Stimulated activated CD4-positive, alpha-beta T cell treated with anti-CD3 and anti-CD28 coated beads, Interleukin-4, amount 100 ng/mL, for 1 hour (primary cell): ENCODE measurements at places on chromosomes 1 and 21.

DNA sequence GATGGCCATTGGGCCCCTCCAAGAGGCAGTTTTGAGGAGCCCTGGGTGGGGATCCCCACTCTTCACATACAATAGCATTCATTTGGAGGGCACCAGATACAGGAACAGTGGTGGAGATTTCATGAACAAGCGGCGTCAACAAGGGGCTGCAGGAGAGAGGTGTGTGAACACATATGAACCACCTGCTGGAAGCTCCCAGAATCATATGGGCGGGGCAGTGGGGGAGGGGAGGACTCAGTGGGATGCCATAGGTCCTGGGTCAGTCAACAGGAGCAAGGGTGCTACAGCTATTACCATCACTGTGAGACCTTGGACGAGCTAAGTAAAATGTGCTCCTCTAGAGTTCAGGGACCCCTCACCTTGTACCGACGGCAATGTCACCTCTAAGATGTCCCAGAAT is 100.4 kb upstream of the IRF2BP2 start:
- no peak for DNase-seq

DNA sequence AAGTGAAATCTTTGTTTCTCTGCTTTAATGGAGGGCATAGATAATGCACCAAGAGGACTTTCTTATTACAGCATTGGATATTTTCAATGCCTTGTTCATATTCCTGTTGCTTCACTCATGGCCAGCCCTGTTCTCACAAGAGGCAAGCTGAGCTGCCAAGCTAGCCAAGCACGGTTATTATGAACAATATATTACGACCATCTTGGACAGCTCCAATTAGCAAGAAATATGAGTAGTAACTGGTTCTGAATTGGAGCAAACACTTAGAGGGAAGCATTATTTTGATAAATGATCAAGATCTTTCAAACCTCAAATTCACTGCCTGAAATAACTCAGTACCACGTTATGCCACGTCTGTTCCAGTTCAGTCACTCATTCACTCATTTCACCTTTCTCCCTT is 159.8 kb downstream of the SETD4 start:
- no peak for DNase-seq

GRCh38 chr1:151553659-151554058 is 13.6 kb downstream of the TUFT1 start:
- DNase-seq: no peak

- no peak for DNase-seq
Observed at GRCh38 chr1:75317976-75318375, 183.8 kb downstream of the LHX8 start.

- no peak for DNase-seq
Observed at GRCh38 chr21:31376301-31376700, 32.2 kb upstream of the TIAM1 start.

- no peak for DNase-seq
Observed at GRCh38 chr1:70504821-70505193, 93.7 kb downstream of the CTH start.

- DNase-seq: no peak
Observed at GRCh38 chr1:208312706-208313105, 68.5 kb upstream of the PLXNA2 start.

DNA sequence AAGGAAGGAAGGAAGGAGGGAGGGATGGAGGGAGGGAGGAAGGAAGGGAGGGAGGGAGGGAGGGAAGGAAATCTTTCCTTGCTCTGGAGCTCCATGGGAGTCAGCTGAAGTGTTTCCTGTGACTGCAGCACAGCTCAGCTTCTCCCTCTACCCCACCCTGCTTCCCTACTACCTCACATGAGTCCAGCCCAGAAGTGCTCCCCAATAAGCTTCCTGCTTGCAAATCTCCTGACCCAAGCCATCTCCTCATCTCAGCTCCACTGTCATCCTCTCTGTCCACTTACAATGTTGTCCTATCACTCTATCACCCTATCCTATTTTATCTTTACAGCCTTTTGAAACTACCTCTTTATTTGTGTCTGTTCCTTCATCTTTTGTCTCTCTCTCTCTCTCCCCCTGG is 52.9 kb upstream of the SSBP3 start:
- DNase-seq: no peak

GRCh38 chr1:159076438-159077119 is at the start of gene AIM2:
AIM2 (minus strand) TSS chr1:159076766; CDS start chr1:159073499, 3,267 bp downstream.
- peak; percentile 43 for DNase-seq

DNA sequence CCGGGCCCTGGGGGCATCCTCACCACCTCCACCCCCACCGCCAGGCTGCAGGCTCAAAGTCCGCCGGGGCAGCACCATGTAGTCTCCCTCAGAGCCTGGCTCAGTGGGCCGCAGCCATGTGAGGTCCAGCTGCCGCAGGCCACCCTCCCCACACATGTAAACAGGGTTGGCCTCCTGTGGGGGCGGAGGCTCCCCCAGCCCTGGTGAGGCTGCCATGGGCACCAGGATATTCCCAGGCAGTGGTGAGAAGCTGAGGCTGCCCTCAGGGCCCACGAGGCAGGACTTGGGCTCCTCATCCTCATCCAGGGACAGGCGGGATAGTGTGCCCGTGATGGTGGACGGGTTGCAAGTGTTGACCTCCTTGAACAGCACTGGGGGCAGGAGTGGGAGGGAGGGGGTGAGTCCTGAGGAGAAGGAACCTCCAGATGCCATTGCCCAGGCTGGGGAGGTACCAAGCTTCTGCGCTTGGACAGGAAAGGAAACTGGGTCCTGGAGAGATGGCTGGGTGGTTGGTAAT is 27.3 kb upstream of the COL16A1 start:
- DNase-seq: no peak

GRCh38 chr1:114094675-114095074 is 59.0 kb downstream of the SYT6 start:
- no peak for DNase-seq

DNA sequence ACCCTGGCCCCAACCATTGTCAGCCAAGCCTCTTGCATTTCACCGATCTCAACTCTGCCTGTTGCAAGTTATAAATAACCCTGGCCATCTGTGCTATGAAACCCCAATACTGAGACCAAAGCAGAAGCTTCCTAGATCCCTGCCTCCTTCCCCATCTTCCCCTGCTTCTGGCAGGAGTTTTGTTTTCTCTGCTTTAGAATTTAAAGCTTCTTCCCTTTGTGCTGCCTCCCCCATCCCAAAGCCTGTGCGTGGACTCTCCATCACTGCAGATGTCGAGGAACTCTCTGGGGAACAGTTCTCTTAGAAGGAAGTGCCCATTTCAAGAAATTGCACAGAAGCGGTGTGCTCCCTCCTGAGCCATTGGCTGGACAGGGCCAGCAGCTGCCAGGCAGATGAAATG is 17.4 kb upstream of the MYOG start:
- no peak for DNase-seq

DNA sequence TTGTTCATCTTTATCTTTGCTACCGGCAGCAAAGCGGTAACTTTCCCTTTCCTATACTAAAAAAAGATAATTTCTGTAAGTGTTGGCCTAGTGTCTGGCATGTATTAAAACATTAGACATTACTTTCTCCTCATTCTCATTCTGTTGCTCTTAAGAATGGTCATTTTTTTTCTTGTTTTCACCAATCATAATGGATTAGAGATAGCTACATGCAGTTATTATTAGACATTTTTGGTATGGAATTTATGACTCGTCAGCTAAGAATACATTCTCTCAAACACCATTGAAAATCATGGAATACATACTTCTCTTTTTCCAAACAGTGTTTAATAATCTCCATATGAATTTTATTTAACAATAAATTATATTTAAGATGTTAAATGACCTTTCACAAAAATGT is 1154.6 kb downstream of the BRINP3 start:
- no peak for DNase-seq

DNA sequence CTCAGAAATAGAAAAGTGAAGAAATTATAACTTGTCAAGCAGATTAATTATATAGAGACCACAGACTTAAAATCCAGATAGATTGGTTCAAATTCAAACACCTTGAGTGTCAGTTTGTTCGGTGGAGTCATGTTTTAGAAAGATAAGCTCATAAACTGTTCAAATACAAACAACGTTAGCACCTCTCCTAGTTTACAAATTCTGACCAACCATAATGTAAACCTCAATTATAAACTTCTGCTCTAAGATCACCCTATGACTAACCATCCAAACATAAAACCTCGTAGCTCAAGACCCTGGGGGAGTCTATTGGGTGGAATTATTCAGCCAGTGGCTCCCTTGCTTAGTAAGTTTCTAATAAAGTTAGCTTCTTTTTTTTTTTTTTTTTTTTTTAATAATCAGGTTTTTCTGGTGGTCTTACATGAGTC is 12.4 kb downstream of the CBR1 start:
- DNase-seq: no peak

DNA sequence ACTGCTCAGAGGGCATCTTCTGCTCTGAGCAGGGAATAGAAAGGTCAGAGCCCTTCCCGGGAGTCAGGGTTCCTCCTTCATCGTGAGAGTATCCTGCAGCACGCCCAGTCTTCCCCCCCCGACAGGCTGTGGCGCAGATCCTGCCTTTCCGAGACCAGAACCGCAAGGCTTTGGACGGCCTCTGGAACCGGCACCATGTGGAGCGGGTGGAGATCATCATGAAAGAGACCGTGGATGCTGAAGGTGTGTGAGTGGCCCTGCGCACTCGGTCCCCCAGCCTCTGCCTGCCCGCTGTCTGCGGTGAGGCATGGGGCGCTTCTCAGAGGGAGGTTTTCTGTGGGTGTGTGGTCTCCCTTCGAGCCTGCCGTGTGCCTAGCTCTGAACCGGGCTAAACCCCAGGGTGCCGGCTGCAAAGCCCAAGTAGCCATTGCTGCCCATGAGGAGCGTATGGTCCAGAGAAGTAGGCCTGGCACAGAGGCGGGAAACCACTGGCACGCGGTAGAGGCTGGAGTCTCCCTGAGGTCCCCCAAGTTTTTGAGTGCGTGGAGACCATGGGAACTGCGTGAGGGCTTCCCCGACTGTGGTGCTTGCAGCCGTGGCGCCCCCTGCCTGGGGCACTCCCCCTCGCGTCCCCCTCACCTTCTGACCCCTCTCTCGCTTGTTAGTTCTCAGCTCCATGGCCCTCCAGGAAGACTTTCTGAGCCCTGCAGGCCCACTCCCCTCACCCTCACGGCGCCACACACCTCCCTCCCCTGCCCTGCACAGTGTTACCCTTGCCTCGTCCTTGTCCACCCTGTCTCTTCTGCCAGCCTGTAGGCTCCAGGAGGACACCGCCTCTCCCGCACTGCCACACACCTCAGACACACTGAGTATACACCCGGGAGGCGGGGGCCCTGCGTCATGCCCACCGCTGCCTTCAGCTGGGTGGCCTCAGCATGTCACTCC is 12.5 kb downstream of the H6PD start:
- no peak for DNase-seq

DNA sequence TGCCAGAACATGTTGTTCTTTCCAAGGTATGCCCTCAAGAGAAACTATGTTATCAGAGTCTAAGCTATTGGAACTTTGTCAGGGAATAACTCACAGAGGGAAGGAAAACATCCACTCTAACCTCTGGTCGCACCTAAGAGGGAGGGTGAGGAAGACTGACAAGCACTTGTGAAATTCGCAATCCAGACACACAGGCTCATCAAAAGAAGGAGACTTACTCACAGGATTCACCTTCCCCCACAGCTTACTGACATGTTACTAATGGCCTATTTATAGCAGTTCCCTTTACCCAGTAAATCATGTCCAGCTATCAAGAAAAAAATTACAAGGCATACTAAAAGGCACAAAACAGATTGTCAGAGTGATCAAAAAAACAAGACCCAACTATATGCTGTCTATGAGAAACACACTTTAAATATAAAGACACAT is 36.9 kb downstream of the WDR64 start:
- DNase-seq: no peak

DNA sequence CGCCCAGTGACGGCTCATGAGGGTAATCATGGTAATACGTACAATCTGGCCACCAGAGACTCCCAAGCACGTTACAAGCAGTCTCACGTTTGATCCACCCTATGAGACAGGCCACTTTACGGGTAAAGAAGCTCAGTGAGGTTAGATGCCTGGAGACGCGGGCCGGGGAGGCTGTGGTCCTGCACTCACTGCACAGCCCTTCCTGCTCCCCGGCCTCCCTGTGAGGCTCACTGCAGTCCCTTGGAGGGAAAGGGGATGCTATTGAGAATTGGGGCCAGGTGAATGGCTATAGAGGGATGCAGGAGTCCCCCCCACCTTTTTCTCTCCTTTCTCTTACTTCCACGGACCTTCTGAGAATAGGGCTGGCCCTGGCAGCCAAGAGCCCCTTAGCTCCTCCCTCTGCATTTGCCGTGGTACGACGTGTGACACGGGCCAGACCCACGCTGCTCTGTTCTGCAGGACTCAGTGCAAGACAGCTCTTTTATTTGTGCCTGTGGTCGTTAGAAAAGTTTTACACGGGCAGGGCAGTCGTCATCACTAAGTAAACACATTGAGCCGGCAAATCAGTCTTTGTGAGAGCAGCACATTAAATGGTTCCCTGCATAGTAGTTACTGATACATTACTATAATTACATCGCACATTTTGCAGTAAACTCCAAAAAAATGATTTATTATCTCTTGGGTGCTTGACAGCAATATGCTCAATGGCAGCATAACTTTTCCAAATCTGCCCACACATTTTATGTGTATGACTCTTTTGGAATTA is 18.8 kb downstream of the KIF26B start:
- no peak for DNase-seq

- DNase-seq: no peak
Observed at GRCh38 chr1:78359666-78360065, 131.1 kb upstream of the PTGFR start.

- no peak for DNase-seq
Observed at GRCh38 chr1:53398091-53398490, 61.1 kb upstream of the DMRTB1 start.

DNA sequence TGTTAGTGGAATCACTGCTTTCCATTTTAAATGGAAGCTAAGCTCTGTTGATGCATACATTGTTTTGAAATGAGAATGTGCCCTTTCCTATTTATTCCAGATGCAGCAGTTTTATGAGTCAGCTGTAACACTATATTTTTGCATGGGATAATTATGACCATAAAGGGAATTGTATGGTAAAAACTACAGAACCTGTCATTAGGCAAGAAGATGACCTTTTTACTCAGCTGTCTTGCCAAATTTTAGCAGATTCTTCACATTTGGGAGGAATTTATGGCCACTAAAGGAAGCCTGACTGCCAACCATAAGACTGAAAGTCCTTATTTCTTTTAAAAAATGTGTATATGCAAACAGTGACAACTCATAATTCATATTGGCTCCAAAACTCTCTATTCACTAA is 356.3 kb upstream of the PRMT6 start:
- no peak for DNase-seq

DNA sequence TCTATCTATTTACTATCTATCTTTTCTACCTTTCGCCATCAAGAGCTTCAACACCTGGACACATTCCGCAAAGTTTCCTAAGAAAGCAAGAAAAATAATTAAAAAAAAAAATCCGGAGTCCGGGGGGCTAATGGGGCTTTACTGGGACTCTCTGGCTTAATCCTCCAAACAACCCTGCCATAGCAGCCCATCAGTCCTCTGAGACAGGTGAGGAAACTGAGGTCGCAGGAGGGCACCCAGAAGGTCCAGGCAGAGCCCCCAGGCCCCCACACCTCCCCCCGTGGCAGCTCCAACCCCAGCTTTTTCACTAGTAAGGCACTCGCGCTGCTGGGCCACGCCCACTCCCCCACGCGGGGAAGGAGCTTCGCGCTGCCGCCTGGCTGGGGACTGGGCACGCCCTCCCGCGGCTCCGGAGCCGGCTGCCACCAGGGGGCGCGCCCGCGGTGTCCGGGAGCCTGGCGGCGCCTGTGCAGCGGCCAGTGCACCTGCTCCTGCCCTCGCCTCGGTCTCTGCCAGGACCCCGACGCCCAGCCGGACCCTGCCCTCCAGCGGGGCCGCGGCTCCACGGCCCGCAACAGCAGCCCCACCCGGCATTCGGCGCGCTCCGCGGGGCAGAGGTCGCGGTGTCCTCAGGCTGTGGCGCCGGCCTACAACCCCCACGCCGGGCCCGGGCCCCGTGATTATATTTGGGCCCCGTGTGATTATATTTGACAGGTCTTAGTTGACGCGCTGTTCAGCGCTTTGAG is 54.1 kb upstream of the SAMD11 start:
- peak; percentile 83 for DNase-seq
